Progenitor cell of endocrine pancreas (in vitro differentiated cells): ENCODE measurements at places on chromosomes 7 and 10.

- no peaks in the 10 kb centered on the region for H3K27me3 ChIP-seq
- H3K4me1 ChIP-seq, result peaks cover 7% of the 10 kb centered on the region
- no peak for DNase-seq
- no peaks in the 10 kb centered on the region for H3K36me3 ChIP-seq
- H3K27ac ChIP-seq, result no peak overlapping the region
Measured at GRCh38 chr7:79822620-79823240, 311.9 kb upstream of the GNAI1 start.

GRCh38 chr7:12211054-12211710 lies at the start of gene TMEM106B:
TSS of gene TMEM106B (plus strand) at chr7:12211294. CDS start at chr7:12214811, 3,517 bp downstream.
- peak within 1 kb of the TSS; percentile 84 for H3K4me3 ChIP-seq
- peaks cover 2% of the 10 kb centered on the region for H3K36me3 ChIP-seq
- peak within 1 kb of the TSS; percentile 97 for H3K27ac ChIP-seq
- peaks cover 18% of the 10 kb centered on the region for H3K27me3 ChIP-seq

- peaks cover 29% of the 10 kb centered on the region for H3K4me1 ChIP-seq
- H3K27me3 ChIP-seq, result no peaks in the 10 kb centered on the region
- DNase-seq, result no peak
Measured at GRCh38 chr7:78018641-78019446, 220.3 kb downstream of the PHTF2 start.

- peaks cover 2% of the 10 kb centered on the region for H3K4me1 ChIP-seq
- H3K36me3 ChIP-seq, result no peaks in the 10 kb centered on the region
- DNase-seq, result no peak
- H3K4me3 ChIP-seq, result no peak overlapping the region
Measured at GRCh38 chr10:45308707-45309106, 6.7 kb downstream of the OR13A1 start.

GRCh38 chr7:101906291-101907240 lies 89.1 kb downstream of the CUX1 start:
- H3K4me3 ChIP-seq, result no peak overlapping the region
- no peak for DNase-seq
- no peaks in the 10 kb centered on the region for H3K27me3 ChIP-seq
- H3K4me1 ChIP-seq, result peaks cover 9% of the 10 kb centered on the region
